Activated CD4-positive, CD25-positive, alpha-beta regulatory T cell (primary cell): ENCODE measurements at places on chromosomes 3 and 15.

GRCh38 chr3:32488474-32489008 lies 14.1 kb downstream of the CMTM6 start:
- no peak for DNase-seq

DNA sequence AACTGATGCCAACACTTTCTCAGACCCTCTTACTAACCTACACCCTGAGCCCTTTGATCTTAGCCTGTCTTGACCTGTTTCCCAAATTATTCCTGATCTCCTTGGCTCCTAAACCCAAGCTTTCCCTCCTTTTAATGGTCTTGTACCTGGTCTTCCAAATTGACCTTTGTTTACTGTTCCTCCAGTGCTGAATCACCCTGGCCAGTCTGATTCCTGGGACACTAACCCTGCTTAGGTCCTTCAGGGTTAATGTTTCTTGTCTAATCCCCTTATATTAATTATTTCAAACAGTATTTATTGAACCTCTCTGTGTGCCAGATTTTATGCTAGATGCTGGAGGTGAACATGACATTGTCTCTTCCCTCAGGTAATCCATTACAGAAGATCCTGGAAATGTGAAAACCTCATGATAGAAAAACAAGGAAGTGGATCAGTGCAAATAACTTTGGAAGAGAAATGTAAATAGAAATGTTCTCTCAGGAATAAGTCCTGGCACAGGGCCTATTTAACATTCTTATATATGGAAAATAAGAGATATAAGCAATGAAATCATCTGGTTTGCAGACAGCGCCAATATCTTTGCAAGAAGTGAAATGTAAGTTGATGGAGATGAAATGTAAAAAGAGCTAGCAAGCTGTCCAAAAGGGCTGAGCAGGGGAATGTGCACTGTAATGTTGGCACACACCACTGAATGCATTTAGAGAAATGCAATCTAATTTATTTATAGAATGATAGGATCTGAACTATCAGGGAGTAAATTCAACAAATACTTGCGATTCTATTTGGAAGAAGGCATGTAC lies 20.7 kb downstream of the HGD start:
- no peak for DNase-seq

DNA sequence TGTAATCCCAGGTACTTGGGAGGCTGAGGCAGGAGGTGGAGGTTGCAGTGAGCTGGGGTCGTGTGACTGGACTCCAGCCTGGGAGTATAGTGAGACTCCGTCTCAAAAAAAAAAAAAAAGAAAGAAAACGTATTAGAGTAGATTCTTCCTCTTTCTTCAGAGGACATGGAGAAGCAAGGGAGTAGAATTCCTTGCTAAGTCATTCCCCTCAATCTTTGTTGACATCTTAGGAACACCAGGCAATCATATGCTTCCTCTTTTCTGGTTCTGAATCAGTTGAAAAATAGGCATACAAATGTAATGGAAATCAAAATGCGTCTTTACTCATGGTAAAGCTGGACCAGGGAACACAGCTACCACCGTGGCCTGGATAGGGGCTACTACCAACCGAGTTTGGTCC lies 38.3 kb upstream of the ATOSA start:
- DNase-seq, result no peak

- no peak for DNase-seq
These were observed 306.4 kb upstream of the ROPN1 start for GRCh38 chr3:124298301-124298700.

DNA sequence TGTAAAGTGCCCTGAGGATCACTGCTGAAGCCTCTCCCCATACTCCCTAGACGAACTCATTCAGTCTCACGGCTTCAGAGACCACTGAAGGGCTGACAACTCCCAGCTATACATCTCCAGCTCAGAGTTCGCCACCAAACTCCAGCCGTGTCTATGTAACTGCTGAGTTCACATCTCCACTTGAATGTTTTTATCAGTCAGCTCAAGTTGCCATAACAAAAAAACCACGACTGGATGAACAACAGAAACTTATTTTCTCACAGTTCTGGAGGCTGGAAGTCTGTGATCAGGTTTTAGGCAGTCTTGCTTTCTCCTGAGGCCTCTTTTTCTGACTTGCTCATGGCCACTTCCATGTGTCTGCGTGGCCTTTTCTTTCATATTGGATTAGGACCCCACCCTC lies 223.0 kb upstream of the LRRFIP2 start:
- no peak for DNase-seq

- DNase-seq, result no peak
These were observed 497.0 kb upstream of the TBL1XR1 start for GRCh38 chr3:177694316-177694715.

DNA sequence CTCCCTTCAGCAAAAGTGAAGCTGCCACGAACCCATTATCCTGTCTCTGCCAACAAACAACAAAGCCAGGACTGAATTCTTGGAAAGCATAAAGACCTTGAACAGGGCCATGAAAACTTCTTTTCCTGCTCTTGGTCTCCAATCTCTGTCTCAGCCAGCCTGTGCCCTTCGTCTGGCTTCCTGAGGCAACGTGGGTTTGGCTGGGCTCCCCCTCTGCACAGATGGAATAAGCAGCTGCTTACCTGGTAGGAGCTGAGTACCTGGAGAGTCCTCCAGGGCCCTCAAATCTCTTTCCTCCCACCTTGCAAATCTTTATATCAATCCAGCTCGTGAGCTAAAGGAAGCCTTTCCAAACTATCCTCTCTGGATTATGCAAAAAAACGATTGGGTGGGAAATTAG lies 97.6 kb upstream of the PSMD6 start:
- no peak for DNase-seq

DNA sequence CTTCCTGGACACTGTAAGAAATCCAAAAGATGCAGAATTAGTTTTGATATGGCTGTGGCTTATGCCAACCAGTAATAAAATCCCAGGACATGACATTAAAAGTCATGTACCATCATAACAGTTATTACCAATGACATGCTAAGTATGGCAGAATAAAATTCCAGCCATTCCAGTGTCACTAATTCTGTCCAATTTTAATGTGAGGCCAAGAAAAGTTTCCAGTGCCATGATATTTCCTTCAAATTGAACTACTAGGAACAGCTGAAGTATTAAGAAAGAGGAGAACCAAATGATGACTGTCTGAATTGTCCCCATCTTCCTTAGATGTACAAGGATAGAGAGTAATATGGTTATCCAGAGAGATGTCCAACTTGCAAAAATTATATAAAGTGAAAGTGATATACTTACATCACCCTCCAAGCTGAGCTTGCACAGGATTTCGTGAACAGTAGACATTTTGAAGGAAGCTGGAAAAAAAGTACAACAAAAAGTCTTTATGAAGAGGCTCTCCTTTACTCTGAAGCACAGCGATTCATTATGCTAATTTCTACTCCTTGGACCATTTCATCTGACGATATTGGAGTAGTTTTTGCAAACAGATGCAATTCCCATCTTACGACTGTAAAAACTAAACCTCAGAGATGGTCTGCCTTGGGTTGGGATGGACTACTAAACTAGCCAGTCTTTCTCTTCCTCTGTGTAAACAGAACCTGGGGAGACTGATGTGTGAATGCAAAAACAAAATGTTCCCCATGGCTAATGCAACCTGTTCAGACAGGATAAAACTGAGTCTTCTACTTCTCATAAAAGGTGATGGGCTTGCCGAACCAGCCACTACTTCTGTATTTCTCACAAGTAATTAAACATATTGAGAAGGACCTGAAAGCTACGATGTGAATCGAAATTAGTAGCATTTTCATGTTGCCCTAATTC lies 11.9 kb downstream of the ANXA2 start:
- DNase-seq, result no peak

GRCh38 chr3:3087716-3088465 lies 22.3 kb downstream of the IL5RA start:
- no peak for DNase-seq

DNA sequence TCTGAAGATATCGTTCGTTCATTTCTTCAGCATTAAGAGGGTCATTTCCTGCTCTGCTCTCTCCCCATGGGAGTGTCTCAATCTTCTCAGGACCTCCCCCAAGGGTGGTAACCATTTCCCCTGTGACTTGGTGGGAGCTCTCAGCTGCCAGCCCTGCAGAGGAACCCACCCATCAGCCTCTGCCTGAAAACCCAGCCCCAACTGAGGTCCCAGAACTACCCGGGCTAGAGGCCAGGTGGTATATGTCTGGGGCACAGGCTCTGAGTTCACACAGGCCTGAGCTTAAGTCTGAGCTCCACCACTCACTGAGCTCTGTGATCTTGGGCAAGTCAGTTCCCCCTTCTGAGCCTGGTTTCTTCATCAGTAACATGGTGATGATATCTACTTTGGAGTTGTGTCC lies 10.0 kb upstream of the ATP2B2 start:
- no peak for DNase-seq

- no peak for DNase-seq
These were observed 9.2 kb upstream of the ATP2B2 start for GRCh38 chr3:10514407-10515069.

- DNase-seq, result no peak
These were observed 179.3 kb upstream of the CHRM5 start for GRCh38 chr15:33788906-33789540.

GRCh38 chr15:48494631-48495030 lies 150.9 kb downstream of the FBN1 start:
- DNase-seq, result no peak

DNA sequence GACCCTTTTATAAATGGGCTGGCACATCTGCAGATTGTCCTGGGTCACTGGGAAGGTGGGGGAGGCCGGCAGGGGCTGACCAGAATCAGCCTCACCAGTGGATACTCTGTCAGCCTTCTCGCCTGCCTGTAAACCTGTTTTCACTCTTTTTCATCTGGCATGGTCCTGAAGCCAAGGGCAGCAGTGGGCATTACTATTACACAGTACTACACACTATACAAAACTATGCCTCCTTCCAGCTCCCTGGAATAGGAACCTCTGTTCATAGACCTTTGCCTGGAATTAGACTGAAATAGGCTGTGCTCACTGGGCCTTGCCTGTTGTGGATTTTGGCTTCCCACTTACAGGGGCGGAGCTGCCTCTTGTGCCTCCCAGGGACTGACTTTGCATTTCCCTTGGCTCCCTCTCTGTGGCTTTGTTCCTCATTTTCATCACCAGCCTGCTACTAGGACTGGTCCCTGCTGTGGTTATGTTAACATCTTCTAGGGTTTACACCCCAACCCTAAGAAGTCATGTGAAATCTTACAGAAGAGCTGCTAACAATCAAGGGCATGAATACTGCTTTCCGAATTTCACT lies 120.7 kb downstream of the FNDC3B start:
- no peak for DNase-seq

DNA sequence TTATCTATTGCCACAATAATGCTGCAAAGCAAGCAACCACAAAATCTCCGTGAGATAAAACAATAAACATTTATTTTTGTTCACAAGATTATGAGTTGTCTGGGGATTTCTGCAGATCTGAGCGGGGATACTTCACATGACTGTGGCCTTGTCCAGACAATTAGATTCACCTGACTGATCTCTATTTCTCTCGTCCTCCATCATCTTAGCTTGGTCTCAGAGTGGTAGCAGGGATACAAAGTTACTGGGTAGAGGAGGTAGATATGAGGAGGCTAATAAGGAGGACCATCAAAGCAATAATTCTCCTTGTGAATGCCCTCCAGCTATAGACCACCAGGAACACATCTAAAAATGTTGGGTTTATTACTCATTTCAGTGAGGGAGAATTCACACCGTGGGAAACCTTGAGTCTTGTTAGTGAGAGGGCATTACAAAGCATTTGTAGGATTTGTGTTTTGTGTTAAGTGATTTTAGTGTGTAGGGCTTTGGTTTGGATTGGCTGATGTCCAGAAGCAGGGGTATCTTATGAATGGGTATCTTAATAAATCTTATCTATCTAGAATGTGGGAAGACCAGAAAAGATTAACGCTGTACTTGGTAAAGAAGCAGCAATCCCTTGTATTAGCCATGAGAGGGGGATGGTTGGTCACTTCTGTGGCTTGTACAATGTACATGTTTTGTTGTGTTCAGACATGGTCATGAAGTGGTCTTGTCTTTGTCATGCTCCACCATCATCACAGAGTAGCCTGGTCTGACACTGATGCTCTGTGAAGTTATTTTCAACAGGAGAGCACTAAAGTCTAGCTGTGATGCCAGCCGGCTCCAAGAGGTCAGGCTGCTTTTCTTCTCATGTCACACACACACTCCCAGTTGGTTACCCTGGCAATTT lies 287.6 kb upstream of the STT3B start:
- no peak for DNase-seq

DNA sequence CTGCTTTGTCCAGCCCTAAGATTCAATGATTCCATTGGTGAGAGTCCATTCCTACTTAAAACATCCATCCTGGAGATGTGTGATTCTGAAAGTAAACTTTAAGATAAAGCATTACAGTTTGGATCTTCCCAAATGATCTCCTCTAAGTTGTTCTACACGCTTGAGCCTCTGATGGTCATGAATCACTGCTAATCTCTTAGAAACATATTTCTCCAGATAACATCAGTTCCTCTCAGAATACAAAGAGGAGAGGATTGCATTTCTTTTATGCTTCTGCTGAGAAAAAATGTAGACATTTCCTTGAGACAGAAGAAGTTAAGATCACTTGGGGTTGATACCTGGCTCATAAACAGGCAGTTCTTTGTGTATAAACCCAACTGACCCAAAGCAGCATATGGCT lies 281.2 kb upstream of the DPH6 start:
- DNase-seq, result no peak

GRCh38 chr3:143167969-143168854 lies 48.6 kb downstream of the CHST2 start:
- no peak for DNase-seq

DNA sequence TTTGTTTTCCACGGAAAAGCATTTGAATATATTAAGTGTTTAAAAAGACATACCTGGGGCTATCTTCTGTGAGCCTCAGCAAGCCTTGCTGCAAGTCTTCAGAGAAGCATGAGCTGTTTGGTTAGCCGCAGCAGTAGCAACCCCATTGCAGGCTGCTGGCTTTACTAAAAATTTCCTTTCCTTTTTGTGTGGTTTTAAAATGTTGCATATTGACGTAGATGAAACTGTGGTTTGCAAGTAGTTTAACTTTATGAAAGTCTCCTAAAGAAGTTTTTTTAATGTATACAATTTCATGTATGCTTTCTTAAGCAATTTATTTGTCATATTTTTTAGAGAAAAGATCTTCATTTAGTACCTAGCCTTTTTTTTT lies at the start of gene GPR171:
Gene GPR171 (minus strand): TSS at position 166 of the 370 bp plus-strand sequence. CDS start 3,830 bp downstream, outside the sequence.
- DNase-seq, result peak; percentile 5

DNA sequence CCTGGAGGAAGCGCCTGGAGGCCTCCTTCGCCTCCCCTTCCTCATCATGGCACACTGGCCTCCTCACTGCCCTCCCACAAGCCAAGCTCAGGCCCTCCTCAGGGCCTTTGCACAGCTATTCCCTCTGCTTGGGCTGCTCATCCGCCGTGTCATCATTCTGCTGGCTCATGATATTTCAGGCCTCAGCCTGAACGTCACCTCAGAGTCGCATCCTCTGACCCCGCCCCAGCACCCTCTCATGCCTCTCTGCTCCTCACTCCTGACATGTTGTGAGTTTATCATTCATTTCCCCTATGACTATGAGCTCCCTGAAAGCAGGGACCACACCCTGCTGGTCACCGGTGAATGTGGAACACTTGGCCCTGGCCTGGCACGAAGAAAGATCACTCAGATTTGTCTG lies 20.7 kb upstream of the POC1A start:
- DNase-seq, result no peak

DNA sequence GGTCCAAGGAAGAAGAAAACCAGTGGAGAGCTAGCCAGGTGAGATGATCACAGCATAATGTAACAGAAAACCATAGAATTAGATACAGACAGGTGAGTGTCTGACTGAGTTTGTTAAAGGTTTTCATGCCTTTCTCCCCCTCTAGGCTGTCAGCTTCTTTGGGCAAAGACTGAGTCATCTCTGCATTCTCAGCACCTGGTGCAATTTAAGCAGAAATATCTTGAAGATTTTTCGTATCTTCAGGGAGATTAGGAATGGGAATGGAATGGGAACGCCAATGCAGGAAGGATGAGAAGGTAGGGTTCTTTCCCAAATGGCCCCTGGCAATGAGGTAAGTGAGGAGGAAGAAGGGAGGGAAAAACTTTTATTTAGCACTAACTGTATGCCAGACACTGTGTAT lies 122.0 kb upstream of the SLC7A14 start:
- no peak for DNase-seq
